ENCODE measurements at places on chromosomes 5 and 9.

- H3K36me3 ChIP-seq = no peaks in the 10 kb centered on the region
- peaks cover 6% of the 10 kb centered on the region for H3K4me1 ChIP-seq
- DNase-seq = no peak
- no peaks in the 10 kb centered on the region for H3K27me3 ChIP-seq
- H3K27ac ChIP-seq = no peak overlapping the region
Observed at GRCh38 chr9:111839387-111839786, 44.6 kb upstream of the SHOC1 start.

DNA sequence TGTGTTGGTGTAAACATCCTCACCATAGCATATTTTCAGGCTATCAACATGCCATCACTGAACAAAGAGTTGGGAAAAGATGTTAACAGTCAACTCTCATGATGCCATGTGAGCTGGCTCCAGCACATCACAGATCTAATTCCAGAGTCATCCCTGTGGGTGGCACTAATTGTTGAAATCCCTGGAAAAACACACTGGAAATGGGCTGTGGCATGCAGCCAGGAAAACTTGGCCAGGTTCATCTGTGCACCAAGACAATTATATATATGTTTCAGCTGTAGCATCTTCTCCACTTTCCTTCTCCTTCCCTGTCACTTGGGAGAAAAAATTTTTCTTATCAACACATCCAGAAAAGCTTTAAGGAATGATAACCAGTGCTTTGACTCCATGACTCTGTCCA is 313.7 kb downstream of the TRIM32 start:
- H3K4me3 ChIP-seq = no peak overlapping the region
- DNase-seq = no peak
- H3K27me3 ChIP-seq = no peaks in the 10 kb centered on the region
- H3K27ac ChIP-seq = no peak overlapping the region
- no peaks in the 10 kb centered on the region for H3K36me3 ChIP-seq

DNA sequence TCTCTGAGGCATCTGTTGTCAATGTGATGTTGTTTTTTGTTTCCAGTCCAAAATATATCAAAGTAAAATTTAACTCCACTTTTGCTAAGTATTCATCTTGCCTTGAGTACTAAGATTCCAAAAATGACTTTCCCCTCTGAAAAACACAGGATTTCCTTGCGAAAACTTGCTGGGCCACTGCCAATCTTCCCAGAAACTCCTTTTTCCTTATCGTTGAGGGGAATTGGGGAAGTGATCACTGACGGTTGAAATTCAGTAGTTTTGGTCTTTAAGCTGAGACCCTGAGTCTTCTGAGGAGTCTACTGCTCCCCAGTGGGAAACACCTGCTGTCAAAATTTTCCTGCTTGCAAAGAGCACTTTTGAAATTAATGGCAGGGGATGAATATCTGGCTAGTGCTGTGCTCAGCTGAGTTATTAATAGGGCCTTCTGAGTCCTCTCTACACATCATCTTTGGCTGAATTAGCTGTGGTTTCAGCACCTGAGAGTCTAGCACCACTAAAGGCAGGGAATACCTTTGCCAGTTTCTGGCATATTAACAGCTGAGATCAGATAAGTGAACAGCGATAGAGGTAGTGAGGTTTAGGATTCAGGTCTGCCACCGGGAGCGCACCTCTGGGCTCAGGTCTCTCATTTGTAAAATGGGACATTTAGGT is 18.0 kb downstream of the TLR4 start:
- H3K4me3 ChIP-seq = no peak overlapping the region
- no peaks in the 10 kb centered on the region for H3K27me3 ChIP-seq
- H3K27ac ChIP-seq = no peak overlapping the region
- H3K4me1 ChIP-seq = no peaks in the 10 kb centered on the region

DNA sequence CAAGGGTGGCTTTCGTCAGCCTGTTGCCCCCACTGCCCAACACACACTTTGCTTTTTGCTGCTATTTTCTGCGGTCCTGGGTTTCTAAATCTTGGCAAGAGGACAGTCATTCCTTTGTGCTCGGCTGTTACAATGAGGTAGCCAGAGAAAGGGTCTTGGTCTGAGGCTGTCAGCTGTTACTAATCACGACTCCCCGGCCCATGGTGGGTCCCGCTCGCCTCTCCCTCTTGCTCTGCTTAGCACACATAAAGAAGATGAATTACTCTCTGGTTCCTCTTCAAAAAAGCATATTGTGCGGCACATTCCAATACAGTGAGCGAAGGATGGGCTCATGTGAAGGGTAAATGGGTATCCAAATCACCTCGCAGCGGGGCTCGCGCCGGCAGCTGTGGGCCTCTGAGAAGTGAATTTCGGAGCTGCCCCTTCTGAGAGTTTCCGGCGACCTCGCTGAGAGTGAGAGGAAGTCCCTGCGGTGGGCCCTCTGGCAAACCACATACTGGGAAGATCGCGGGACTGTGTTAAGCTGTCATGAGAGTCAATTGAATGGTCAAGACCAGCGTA is 56.0 kb downstream of the SLC1A3 start:
- no peaks in the 10 kb centered on the region for H3K27me3 ChIP-seq
- no peak for DNase-seq
- H3K4me1 ChIP-seq = peaks cover 27% of the 10 kb centered on the region
- no peak overlapping the region for H3K4me3 ChIP-seq

GRCh38 chr5:154562244-154562880 is 84.3 kb upstream of the HAND1 start:
- H3K4me3 ChIP-seq = no peak overlapping the region
- H3K27me3 ChIP-seq = no peaks in the 10 kb centered on the region
- no peak for DNase-seq
- H3K4me1 ChIP-seq = no peaks in the 10 kb centered on the region
- no peaks in the 10 kb centered on the region for H3K36me3 ChIP-seq

- no peak overlapping the region for H3K27ac ChIP-seq
- peaks cover 2% of the 10 kb centered on the region for H3K27me3 ChIP-seq
- no peaks in the 10 kb centered on the region for H3K36me3 ChIP-seq
Observed at GRCh38 chr5:7755958-7756357, 95.0 kb downstream of the CFAP90 start.

DNA sequence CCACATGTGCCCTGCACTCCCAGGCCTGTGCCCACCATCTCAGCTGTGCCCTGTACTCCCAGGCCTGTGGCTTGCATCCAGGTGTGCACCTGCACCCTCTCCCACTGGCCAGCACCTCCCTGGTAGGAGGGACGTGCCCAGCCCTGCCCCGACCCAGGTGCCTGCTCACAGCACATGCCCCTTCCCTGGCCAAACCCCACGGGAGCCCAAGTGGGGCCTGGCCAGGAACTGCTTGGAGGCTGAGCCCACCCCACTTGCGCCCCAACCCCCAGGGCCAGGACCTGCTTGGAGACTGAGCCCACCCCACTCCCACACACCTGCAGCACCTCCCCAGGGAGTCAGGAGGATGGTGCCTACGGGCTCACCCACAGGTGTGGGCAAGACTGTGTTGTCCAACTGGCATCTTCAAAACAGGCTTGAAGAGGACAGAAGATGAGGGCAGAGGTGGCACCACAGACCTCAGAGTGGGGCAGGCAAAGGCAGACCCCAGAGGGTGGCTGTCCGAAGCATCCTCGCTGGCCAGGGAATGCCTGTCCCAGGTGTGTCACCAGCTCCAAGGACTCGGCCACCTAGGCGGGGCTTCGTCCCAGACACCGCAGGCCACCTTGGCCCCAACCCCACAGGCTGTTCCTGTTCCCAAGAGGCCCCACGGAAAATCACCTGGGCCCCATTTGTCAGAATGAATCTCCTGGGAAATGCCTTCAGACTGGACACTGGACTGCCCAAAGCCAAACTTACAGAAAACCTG is 10.8 kb downstream of the ZDHHC11B start:
- H3K4me3 ChIP-seq = no peak overlapping the region
- H3K36me3 ChIP-seq = no peaks in the 10 kb centered on the region
- DNase-seq = no peak
- H3K4me1 ChIP-seq = no peaks in the 10 kb centered on the region

DNA sequence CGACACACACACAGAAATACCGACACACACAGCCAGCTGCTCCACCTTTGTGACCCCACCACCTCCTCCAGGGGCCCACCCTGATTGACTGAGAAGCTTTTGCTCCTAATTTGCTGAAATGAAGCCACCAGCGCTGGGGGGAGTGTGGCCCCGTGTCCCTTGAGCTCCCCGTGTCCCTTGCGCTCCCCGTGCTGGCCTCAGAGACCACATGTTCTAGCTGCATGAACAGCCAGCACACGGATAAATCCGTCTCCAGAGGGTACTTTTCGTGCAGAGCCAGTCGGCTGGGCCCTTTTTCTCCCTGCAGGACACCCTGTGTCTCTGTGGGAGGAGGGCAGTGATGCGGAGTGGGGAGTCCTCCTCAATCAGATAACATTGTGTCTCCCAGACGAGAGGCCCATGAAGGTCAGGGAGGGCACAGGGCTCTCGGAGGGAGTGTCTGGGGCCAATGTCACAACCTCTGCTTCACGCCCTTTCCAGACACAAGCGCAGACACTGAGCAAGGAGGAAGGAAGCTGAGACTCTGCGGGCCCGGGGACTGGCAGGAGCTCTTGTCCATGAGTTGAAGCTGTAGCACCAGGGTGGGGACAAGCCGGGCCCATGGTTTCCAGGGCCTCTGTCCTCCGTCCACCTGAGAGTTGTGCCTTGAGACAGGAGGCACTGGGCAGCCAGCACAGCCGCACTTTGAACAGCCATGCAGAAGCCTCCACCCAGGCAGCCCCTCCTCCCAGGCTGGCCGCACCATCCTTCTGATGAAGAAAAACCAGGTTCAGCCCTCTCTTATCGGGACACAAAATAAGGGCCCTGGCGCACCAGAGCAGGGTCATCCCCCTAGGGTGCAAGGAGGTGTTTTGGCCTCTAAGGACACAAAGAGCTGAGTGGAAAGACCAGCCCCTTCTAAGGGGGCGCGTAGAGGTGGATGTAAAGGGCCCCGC is 36.4 kb upstream of the SLC6A19 start:
- H3K27ac ChIP-seq = no peak overlapping the region
- no peaks in the 10 kb centered on the region for H3K27me3 ChIP-seq
- no peak overlapping the region for H3K4me3 ChIP-seq
- DNase-seq = no peak
- no peaks in the 10 kb centered on the region for H3K36me3 ChIP-seq

DNA sequence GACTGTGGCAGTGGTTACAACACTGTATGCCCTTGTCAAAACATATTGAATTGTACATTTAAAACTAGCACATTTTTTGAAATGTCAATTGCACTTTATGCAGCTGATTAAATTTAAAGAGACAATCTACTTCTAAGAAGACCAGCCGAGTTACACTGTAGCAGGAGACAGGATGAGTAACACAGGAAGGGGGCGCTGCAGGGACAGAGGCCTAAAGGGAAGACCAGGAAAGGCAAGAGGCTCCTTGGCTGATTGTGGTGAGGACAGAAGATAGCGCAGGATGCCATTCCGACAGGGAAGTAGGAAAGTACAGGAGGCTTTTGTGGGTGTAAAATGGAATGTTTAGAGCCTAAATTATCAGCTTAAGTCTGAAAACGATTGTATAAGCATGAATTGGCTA is 28.2 kb upstream of the PPP2R2B start:
- no peaks in the 10 kb centered on the region for H3K27me3 ChIP-seq
- H3K4me3 ChIP-seq = no peak overlapping the region
- no peaks in the 10 kb centered on the region for H3K4me1 ChIP-seq
- no peak overlapping the region for H3K27ac ChIP-seq
- H3K36me3 ChIP-seq = no peaks in the 10 kb centered on the region

- DNase-seq = no peak
- H3K27ac ChIP-seq = no peak overlapping the region
- no peaks in the 10 kb centered on the region for H3K36me3 ChIP-seq
- peaks cover 5% of the 10 kb centered on the region for H3K4me1 ChIP-seq
Observed at GRCh38 chr5:77163453-77163852, 47.0 kb upstream of the PDE8B start.

DNA sequence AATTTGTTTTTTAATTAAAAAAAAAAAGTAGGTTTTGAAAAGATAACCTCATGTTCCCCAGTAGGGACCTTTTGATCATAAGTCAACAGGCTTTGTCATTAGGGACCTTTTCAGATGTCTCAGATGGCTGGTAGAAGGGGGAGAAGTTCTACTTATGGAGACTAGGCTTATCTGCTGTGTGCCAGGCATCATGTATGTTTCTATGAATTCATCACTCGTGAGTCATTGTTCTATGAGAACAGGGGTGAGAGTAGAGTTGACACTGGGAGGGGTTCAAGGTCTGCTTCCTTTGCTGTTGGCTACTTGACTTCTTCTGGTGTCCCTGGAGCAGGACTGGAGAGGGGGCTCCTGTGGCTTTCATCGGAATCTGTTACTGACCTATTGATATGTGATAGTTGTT is 138.8 kb downstream of the KDM4C start:
- H3K4me3 ChIP-seq = no peak overlapping the region
- no peak for DNase-seq
- H3K36me3 ChIP-seq = no peaks in the 10 kb centered on the region

GRCh38 chr5:106818552-106818951 is 852.2 kb downstream of the EFNA5 start:
- H3K27ac ChIP-seq = no peak overlapping the region
- no peaks in the 10 kb centered on the region for H3K4me1 ChIP-seq
- H3K36me3 ChIP-seq = no peaks in the 10 kb centered on the region
- H3K4me3 ChIP-seq = no peak overlapping the region
- no peaks in the 10 kb centered on the region for H3K27me3 ChIP-seq

- no peaks in the 10 kb centered on the region for H3K27me3 ChIP-seq
- H3K27ac ChIP-seq = no peak overlapping the region
- H3K36me3 ChIP-seq = no peaks in the 10 kb centered on the region
Observed at GRCh38 chr5:128770907-128771306, 194.4 kb upstream of the SLC27A6 start.

DNA sequence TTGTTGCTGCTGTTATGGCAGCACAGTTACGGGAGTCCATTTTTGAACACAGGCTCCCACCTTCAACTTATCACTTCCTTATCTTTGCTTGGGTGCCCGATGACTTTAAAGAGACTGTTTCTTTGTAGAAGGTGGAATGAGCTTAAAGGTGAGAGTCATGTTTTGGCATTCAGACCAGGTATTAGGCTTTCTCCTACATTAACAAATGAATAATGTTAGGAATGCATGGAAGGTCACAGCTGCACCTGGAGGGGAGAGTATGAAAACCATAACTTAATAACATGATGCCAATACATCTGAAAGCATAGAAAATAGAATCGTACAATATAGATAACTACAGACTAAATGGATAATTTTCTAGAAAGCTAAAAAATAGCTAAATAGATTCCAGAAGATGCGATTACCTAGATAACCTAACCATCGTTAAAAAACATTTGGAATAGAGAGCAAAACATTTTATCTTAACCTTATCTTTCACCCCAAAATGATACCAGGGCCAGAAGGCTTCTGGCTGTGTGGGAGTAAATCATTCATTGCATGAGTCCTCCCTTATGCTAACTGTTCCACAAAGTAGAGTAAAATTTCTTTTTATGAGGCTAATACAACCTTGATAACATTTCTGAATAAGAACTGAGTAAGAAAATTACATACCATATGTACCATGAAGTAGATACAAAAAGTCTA is 126.2 kb upstream of the ADCY2 start:
- H3K27me3 ChIP-seq = no peaks in the 10 kb centered on the region
- no peaks in the 10 kb centered on the region for H3K36me3 ChIP-seq
- no peak overlapping the region for H3K4me3 ChIP-seq
- no peak for DNase-seq
- H3K27ac ChIP-seq = no peak overlapping the region

GRCh38 chr9:125434986-125435775 is 173.6 kb downstream of the GAPVD1 start:
- no peak for DNase-seq
- H3K36me3 ChIP-seq = no peaks in the 10 kb centered on the region
- H3K4me1 ChIP-seq = no peaks in the 10 kb centered on the region
